Cardiac muscle cell (in vitro differentiated cells and primary cell): ENCODE measurements at places on chromosomes 6 and 20. TPM values are rescaled to one million over a fixed set of nuclear protein-coding genes. Genes with fewer than 3 reads are reported as not detected.

DNA sequence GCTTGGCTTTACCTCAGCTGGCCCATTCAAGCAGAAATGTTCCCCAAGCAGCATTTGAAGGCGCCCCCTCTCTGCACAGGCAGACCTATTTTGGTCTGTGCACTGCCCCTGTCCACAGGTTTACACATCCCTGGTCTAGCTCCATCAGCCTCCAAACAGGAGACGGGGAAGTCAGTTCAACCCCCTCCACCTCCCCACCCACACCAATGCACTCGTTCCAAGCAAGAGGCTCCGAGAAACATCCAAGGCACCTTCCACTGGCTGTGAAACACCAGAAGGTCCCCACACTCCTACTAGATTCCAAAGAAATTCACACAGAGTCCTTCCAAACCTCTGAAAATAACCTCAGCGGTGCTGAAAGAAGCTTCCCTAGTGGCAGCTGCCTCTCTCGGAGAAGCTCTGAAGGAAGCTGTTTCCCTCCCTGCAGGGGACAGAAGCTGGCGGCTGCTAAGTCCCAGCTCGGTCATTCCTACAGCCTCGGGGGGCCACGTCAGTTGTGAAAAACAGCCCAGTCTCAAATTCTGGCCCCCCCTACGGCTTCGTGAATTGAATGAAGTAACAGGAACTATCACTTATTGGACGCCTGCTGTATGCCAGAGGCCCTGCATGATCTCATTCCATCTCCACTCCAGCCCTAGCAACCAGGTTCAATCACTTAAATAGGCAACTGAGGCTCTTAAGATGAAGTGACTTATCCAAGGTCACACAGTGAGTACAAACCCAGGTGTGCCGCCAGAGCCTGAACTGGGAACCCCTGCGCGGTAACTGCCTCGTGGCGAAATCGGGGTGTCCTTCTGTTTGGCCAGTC is 815 bp downstream of the SPATA2 start:
- H3K4me1 ChIP-seq = peaks cover 25% of the 10 kb centered on the region
- H3K27ac ChIP-seq = peak overlapping the region; percentile 100
- peak overlapping the region; percentile 97 for H3K4me3 ChIP-seq
- no peaks in the 10 kb centered on the region for H3K27me3 ChIP-seq
- DNase-seq = no peak

- no peaks in the 10 kb centered on the region for H3K27me3 ChIP-seq
- H3K4me3 ChIP-seq = no peak overlapping the region
- H3K36me3 ChIP-seq = no peaks in the 10 kb centered on the region
Measured at GRCh38 chr6:4936681-4937041, 67.2 kb downstream of the RPP40 start.

DNA sequence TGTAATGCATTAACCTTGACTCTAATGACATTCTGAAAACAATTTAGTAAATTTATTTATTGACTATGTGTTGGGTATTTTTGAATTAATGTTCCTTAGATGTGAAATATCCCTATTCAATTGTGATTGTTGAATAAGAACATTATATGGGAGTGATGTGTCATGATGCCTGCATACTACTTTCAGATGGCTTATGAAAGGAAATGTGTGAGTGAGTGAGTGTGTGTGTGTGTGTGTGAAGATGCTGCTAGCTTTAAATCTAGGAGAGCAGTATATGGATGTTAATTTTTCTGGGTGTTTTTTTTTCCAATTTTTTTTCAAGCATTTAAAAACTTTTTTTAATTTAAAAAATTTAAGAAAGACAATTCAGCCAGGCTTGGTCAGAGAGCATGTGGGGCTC is 32.5 kb upstream of the NT5E start:
- no peak overlapping the region for H3K4me3 ChIP-seq
- no peak overlapping the region for H3K27ac ChIP-seq
- H3K4me1 ChIP-seq = no peaks in the 10 kb centered on the region
- H3K27me3 ChIP-seq = no peaks in the 10 kb centered on the region

ZC2HC1B gene
- polyA plus RNA-seq = not detected in 2 replicates

VSX1 gene
- polyA plus RNA-seq = not detected in 2 replicates

GRCh38 chr20:23061734-23062561 is 12.5 kb upstream of the THBD start:
- H3K27ac ChIP-seq = no peak overlapping the region
- no peak overlapping the region for H3K4me3 ChIP-seq
- peaks cover 8% of the 10 kb centered on the region for H3K4me1 ChIP-seq

IER3 gene
- polyA plus RNA-seq = 20.1 and 25.8 TPM in 2 replicates

GRCh38 chr20:48467622-48468021 is 360.2 kb downstream of the PREX1 start:
- H3K36me3 ChIP-seq = no peaks in the 10 kb centered on the region
- DNase-seq = no peak
- no peak overlapping the region for H3K27ac ChIP-seq
- no peak overlapping the region for H3K4me3 ChIP-seq
- H3K27me3 ChIP-seq = peaks cover 4% of the 10 kb centered on the region

DNA sequence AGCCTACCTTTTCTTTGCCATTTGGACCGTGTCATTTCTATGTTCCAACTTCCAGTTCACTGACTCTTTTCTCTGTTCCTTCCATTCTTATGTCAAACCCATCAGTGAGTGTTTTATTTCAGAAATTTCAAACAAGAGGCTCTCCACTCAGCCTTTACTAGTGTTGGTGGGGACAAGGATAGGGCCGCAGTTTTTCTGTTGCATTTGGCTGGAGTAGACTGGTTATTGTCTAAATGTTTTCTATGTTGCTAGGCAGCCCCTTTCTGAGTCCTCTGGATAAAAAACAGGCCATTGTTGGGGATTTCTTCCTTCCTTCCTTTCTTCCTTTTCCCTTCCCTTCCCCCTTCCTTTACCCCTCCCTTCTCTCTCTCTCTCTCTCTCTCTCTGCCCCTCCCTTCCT is 288.6 kb downstream of the PRKN start:
- no peak for DNase-seq
- no peak overlapping the region for H3K4me3 ChIP-seq
- no peaks in the 10 kb centered on the region for H3K36me3 ChIP-seq
- H3K27ac ChIP-seq = no peak overlapping the region

NDUFAF4 gene
- 79.3 and 85.5 TPM in 2 replicates for polyA plus RNA-seq

PGC gene
- polyA plus RNA-seq = 0.10 TPM in 1 of 2 replicates, not detected in the other

DNA sequence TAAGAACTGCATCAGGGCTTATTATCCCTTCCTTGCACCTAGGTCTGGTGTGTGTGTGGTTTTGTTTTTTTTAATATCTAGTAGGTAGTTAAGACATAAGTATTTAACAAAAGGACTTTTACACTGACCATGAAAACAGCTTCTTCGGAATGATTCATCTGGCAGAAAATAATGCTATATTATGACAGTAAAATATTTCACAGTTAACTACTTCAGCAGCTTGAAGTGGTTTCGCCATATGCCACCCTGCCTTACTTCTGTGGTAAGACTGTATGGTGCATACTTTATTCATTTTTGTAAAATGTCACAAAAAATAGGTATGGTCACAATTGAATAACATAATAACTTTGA is 858 bp upstream of the PTPRK start:
- H3K36me3 ChIP-seq = no peaks in the 10 kb centered on the region
- H3K4me1 ChIP-seq = peaks cover 32% of the 10 kb centered on the region
- peak overlapping the region; percentile 78 for H3K4me3 ChIP-seq
- H3K27ac ChIP-seq = peak overlapping the region; percentile 99
- no peaks in the 10 kb centered on the region for H3K27me3 ChIP-seq

GRCh38 chr6:108557494-108558371 is 3.0 kb upstream of the FOXO3 start:
- peaks cover 3% of the 10 kb centered on the region for H3K4me1 ChIP-seq
- DNase-seq = peak; percentile 84
- H3K4me3 ChIP-seq = peak overlapping the region; percentile 77
- no peaks in the 10 kb centered on the region for H3K36me3 ChIP-seq

- no peak overlapping the region for H3K4me3 ChIP-seq
- no peaks in the 10 kb centered on the region for H3K27me3 ChIP-seq
- no peak for DNase-seq
- no peaks in the 10 kb centered on the region for H3K4me1 ChIP-seq
- no peak overlapping the region for H3K27ac ChIP-seq
Measured at GRCh38 chr6:75147512-75147911, 58.3 kb downstream of the COL12A1 start.

DNA sequence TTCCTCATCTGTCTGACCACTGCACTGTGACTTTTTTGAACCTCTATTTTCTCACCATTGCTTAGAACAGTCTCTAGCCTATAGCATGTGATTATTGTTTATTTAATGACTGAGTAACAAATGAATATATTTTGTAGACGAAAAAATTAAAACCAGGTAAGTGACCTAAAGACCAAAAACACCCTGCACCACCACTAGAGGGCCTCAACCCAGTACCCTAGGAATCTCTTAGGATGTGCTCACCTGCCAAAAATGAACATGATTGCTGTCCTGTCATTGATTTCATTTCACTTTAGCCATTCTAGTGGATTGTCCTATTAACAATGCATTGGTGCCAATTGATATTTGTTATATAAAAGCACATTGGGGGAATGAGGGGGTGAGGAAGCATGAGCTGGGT is 199.1 kb downstream of the COL9A1 start:
- H3K4me3 ChIP-seq = no peak overlapping the region
- H3K36me3 ChIP-seq = no peaks in the 10 kb centered on the region
- DNase-seq = no peak
- H3K27me3 ChIP-seq = no peaks in the 10 kb centered on the region

SCUBE3 gene
- polyA plus RNA-seq = 78.2 and 81.8 TPM in 2 replicates
